ENCODE measurements at places on chromosomes 12 and 14.

GRCh38 chr14:32208490-32208889 lies 5.4 kb upstream of the RNU6-8 start:
- no peak for DNase-seq

- no peak for DNase-seq
These were observed 25.5 kb upstream of the COX6A1 start for GRCh38 chr12:120412421-120412820.

DNA sequence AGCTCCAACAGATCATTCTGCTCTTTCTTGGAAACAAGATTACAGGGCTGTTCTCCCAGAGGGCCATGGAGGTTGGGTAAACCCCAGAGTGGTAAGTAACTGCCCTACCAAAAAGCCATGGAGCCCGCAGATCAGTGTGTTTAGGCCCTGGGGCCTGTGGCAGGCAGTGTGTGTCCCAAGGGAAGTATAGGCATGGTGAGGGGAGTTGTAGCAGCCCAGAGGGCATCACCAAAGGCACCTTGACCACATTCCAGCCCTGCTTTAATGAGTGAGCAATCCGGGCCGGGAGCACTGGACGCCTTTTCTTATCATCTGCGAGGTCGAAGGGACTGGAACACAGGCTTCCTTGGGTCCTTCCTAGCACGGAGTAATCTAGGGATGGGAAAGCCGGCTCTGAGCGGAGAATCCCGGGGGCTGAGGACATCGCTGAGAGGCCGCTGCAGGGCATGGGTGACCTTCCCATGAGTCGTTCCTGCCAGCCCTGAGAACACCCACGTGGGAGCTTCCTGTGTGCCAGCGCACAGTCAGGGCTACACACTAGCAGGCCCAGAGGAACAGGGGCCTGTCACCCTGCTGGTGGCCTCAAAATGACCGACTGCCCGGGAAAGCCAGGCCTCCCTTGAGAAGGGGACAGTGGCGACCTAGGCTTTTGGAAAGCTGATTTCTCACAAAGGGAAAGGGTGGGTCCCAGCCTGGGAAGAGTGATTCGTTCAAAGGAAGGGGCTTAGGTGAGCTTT lies 91.3 kb downstream of the NINJ2 start:
- no peak for DNase-seq

DNA sequence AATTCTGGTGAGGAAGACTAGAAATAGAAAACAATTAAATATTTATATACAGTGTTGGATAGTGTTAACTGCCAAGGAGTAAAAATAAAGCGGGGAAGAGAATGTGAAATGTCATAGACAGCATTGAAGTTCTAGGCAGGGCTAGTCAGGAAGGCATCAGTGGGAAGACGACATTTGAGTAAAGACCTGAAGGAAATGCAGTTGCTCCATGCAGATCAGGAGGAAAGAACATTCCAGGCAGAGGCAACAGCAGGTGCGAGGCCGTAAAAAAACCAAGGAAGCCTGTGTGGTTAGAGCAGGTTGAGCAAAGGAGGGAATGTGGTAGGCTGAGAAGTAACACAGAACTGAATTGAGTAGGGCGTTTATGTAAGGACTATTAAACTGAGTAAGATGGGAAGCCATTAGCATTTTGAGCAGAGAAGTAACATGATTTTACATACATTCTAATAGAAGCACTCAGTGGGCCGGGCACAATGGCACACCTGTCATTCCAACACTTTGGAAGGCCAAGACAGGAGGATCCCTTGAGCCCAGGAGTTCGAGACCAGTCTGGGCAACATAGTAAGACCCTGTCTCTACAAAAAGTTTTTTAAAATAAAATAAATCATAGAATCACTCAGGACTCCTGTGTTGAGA lies 14.9 kb downstream of the SLC35E3 start:
- no peak for DNase-seq

- no peak for DNase-seq
These were observed 101.0 kb downstream of the SCN8A start for GRCh38 chr12:51692016-51692415.

- no peak for DNase-seq
These were observed 111.0 kb downstream of the MNAT1 start for GRCh38 chr14:60845523-60845922.

DNA sequence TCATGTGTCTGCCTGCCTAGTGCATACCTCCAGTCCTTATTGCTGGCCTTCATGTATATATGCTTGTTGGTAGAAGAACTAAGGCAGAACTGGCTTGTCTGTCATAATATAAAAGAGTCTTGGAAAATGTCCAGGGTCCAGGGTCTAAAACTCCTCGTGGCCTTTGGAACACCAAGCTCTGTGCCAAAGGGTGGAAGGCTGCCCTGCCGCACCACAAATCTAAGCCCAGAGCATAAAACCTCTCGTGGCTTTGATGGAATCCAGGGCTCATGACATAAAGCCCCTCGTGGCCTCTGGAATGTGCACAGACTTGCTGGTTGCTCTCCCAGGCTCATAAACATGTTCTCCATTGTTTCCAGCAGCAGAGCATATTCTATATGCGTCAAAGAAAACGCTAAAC lies 107.9 kb downstream of the BBS10 start:
- DNase-seq = no peak

DNA sequence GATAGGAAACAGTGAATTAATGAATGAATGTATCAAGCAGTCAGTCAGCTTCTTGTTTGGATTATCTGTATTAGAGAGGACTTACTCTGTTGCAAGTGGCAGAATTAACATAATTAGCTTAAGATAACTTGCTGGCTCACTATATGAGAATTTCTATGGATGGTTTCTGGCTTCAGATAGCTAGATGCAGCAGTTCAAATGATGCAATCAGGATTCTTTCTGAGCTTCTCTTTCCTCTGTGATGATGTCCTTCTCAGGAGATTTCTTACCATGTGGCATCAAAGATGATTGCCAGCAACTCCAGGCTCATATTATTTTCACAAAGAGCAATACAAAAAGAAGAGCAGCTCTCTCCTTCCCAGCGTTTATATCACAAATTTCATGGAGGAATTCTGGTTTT lies 30.7 kb downstream of the FRMD6 start:
- no peak for DNase-seq

- no peak for DNase-seq
These were observed 449.9 kb downstream of the DPF3 start for GRCh38 chr14:72443991-72444441.

- DNase-seq = no peak
These were observed 218.5 kb downstream of the SLC6A15 start for GRCh38 chr12:84694116-84694515.

GRCh38 chr14:75331471-75331870 lies 52.8 kb downstream of the FOS start:
- no peak for DNase-seq

DNA sequence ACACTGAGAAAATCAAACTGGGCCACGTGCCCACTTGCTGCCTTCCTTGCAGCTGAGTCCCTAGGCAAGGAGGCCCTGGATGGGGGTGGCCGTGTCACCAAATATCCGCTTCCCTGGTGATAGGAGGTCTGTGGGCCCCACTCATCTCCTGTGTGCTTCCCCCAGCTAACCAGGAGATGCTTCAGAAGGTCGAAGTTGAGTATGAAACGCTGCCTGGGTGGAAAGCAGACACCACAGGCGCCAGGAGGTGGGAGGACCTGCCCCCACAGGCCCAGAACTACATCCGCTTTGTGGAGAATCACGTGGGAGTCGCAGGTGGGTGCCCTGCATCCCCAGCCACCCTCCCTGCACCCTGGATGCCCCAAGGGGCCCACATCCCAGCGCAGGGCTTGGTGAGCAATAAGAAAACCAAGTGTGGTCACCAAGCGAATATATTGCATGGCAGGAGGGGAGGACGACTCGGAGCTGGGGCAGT lies 6.8 kb upstream of the SIVA1 start:
- no peak for DNase-seq

DNA sequence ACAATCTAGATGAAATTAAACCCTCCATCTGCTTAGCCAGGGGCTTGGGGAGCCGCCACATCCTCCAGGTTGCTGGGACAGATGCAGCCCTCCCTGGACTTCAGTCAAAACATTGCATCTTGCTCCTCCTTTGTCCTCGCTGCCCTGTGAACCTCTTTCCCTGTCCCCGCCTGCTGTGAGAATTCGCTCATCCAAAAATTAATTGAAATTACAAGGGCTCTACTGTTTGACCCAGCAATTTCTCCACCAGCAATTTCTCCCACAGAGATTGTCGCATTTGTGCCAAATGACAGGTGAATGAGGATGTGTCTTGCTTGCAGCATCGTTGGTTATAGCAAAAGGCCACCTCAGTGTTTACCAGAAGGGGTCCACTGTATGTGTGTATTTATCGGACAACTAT lies 5.0 kb upstream of the POP5 start:
- DNase-seq = no peak

DNA sequence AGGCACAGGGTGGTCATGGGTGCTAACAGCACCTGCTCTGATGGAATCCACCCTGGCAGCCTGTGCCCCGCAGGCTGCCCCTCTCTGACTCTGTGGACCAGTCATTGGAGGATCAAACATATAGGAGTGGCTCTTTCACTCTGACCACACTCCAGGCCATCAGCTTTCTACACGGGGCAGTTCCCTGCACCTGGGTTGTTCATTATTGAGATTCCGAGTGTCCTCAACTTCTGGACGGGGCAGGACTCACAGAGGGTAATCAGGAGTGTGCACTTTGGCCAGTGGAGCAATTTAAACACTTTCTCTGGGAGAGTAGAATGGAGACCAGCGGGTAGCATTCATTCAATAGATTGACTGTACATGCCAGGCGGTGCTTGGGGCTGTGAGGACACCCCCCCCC lies 94.8 kb downstream of the NINJ2 start:
- DNase-seq = no peak

GRCh38 chr14:105178069-105178867 lies 2.8 kb downstream of the NUDT14 start:
- DNase-seq = no peak

- DNase-seq = no peak
These were observed 179.3 kb upstream of the RMST start for GRCh38 chr12:97283297-97283696.

GRCh38 chr12:43370263-43370662 lies 181.7 kb downstream of the ADAMTS20 start:
- DNase-seq = no peak

DNA sequence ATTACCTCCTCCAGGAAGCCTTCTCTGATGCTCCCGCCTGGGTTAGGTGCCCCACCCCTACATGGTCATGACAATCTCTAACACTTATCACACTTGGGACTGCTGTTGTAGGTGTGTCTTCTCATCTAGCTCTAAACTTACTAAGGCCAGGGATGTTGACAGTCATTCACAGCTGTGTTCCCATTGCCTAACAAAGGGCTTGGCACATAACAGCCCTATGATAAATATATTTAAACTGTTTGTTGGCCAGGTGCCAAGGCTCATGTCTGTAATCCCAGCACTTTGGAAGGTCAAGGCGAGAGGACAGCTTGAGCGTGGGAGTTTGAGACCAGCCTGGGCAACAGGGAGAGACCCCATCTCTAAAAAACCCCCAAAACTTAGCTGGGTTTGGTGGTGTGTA lies 98.8 kb upstream of the RGS6 start:
- DNase-seq = no peak

DNA sequence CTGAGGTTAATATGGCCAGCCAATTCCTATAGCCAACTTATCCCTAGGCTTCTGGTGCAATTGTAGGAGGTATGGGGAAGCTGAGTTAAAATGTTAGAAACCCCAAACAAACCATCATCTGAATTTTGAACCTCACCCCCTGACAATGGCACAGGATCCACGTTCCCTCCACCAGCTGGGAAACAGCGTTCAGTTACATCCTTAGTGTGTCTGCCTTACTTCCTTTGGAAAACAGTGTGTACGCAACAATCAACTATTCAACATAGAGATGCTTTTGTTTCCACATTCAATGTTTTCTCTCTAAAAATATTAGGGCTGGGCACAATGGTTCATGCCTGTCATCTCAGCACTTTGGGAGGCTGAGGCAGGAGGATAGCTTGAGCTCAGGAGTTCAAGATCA lies 203.4 kb downstream of the TTC7B start:
- no peak for DNase-seq

DNA sequence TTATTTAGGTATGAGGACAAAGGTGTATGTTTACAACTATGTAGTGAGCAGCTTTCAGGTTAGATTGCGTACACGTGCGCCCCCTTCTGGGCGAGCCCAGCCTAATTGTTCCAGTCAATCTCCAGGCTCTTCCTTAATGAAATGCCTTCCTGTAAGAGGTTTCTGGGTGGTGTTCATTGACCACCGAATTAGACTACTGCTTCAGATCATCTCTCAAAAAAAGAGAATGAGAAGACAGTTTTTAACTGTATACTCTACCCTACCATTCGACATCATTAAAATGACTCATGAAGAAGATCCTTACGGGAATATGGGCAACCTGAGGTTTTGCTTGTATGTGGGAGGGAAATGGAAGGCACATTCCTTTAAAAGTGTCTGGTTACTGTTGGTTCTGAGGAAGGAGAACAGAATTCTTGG lies 2.1 kb downstream of the LUM start:
- DNase-seq = no peak

- no peak for DNase-seq
These were observed 112.1 kb downstream of the DPF3 start for GRCh38 chr14:72781561-72782508.

DNA sequence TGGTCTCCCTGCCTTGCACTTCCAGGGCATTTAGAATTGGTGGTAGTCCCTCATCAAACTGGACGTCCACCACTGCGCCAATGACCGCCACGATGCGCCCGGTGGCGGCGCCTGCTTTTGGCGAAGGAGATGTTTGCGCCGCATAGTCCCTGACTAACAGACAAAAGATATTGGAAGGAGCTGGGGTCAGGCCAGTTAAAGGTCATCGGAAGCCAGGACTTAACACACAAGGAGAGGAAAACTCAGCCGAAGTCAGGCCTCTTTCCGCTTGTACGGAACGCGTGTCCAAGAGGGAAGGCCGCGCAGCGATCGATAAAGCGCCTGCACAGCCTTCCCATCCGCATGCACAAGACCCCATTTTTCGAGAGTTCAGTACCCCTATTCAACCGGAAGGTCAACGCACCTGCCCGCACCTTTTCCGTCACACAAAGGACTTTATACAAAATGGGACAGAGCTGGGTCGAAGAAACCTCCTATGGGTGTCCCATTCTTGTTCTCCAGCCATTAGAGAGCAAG lies 525 bp downstream of the ATP5F1B start:
- no peak for DNase-seq

DNA sequence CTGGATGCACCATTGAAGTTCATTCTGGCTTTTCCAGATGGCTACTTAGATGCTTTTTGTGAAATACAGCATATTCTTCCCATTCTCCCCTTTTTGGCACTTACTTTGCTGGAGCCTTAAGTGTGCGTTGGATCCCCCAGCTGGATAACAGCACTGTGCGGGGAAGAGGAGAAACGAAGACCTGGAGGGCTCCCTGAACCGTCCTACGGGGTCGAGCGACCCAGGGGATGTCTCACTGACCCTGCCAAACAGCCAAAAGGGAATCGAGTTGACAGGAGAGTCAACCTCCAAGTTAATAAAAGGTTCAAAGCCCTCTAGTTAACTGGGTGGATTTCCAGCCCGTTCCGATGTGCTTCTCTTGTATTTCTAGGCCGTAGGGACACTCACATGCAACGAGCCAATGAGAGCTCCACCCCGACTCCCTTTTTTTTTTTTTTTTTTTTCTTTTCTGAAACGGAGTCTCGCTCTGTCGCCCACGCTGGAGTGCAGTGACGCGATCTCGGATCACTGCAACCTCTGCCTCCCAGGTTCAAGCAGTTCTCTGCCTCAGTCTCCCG lies 1.0 kb upstream of the CAMKK2 start:
- no peak for DNase-seq

GRCh38 chr14:71354801-71355200 lies 447.5 kb downstream of the PCNX1 start:
- no peak for DNase-seq

GRCh38 chr12:94561943-94562411 lies 88.4 kb downstream of the TMCC3 start:
- no peak for DNase-seq
